Endodermal cell (in vitro differentiated cells): ENCODE measurements at places on chromosomes 1 and 21. TPM values are rescaled to one million over a fixed set of nuclear protein-coding genes. Genes with fewer than 3 reads are reported as not detected.

The SIM2 gene
- total RNA-seq: 0.12 TPM in 1 of 3 replicates, not detected in the others

- H3K27me3 ChIP-seq: no peaks in the 10 kb centered on the region
- H3K4me3 ChIP-seq: no peak overlapping the region
- H3K27ac ChIP-seq: no peak overlapping the region
- DNase-seq: no peak
- H3K36me3 ChIP-seq: peaks cover 22% of the 10 kb centered on the region
These were observed 32.2 kb downstream of the QSOX1 start for GRCh38 chr1:180186831-180187230.

The IGSF21 gene
- 1.7 to 3.9 TPM (median 2.7 TPM) in 3 replicates for total RNA-seq

- H3K4me3 ChIP-seq: no peak overlapping the region
- peaks cover 95% of the 10 kb centered on the region for H3K36me3 ChIP-seq
- DNase-seq: no peak
- no peaks in the 10 kb centered on the region for H3K27me3 ChIP-seq
- no peaks in the 10 kb centered on the region for H3K4me1 ChIP-seq
- no peak overlapping the region for H3K27ac ChIP-seq
These were observed 35.0 kb downstream of the PARP1 start for GRCh38 chr1:226372885-226373284.

The PLEKHA6 gene
- 36.2 and 37.0 TPM in 2 replicates for total RNA-seq

DNA sequence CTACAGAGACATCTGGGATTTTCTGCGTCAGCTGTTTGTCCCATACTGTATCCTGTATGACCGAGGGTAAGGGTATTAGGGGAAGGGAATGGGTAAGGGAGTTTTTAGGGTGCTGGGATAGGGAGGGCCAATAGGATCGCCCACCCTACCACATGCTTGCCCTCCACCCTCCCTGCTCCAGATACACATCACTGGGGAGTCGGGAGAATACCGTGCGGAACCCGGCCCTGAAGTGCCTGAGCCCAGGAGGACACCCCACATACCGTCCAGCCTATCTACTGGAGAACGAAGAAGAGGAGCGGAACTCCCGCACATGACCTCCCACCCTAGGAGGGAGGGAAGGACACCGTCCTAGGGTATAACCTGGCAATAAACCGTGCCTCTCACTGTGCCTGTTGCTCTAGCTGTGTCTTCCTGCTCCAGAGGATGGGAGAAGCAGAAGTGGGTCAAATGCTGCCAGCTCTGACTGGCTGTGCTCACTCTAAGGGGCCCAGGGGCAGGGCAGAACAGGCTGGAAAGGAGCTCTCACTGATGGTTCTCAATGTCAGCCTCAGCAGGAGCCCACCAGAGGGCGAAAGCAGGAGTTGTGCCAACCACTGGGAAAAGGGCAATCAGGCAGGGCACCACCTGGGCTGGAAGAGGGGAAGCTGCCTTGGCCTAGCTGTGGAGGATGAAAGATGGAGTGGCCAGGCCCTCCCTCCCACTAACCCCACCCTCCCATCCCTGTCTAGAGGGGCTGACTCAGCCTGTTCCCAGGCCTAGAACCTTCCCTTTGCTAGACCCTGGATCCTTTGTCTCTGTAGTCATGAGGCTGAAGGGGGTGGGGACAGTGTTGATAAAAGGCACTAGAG lies 440 bp upstream of the LENEP start:
- peak; percentile 73 for DNase-seq
- peaks cover 25% of the 10 kb centered on the region for H3K36me3 ChIP-seq
- H3K27me3 ChIP-seq: no peaks in the 10 kb centered on the region
- no peaks in the 10 kb centered on the region for H3K4me1 ChIP-seq
- peak overlapping the region; percentile 18 for H3K27ac ChIP-seq

DNA sequence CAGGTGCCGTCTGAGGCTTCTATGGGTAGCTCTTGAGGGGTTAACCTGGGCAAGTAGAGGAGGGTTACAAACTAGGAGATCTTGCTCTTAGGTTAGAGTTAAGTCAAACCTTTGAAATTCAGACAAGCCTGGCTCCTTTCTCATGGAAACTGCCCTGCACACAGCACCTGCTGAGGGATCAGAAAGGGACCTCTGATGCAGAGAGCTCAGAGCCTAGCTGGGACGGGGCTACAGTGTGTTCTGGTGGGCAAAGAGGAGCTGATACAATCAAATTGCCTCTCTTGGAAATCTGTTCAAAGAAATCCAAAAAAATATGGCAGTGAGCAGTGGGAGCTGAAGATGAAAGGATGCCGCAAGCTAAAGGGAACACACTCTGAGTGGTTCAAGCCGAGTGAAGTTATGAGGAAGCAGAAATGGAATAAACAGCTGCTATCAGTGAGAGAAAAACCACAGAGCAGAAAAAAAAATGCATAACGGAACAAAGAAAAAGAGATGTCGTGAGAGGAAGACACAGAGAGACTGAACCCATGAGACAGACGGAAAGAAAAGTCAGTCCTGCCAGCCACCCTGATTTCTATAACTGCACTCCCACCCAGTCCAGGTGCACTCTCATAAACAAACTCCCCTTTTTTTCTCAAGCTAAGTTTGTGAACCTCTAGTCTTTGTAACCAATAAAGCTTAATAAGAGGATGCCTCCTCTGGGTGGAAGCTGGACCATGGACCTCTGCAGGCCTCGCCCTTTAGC lies 26.6 kb downstream of the PAFAH2 start:
- H3K4me3 ChIP-seq: no peak overlapping the region
- H3K4me1 ChIP-seq: peaks cover 6% of the 10 kb centered on the region
- no peaks in the 10 kb centered on the region for H3K27me3 ChIP-seq
- H3K36me3 ChIP-seq: peaks cover 33% of the 10 kb centered on the region
- no peak for DNase-seq
- H3K27ac ChIP-seq: no peak overlapping the region

DNA sequence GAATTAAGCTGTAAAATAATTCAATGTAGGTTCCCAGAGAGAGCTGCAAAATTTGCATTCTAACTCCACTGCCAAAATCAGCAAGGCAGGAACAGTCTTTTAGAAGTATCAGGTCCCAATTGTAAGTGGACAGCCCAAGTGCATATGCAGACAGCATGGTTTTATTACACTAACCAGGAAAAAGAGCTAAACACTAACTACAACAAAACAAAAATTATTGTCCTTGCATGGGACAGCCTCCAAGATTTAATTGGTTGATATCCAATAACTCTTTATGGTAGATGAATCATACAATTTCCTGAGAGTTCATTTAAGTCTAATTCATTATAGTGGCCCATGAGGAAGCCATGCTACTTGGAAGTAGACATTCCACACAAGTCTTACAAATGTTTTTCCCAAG lies 154.3 kb upstream of the ZNF648 start:
- no peak overlapping the region for H3K4me3 ChIP-seq
- H3K36me3 ChIP-seq: no peaks in the 10 kb centered on the region
- no peak overlapping the region for H3K27ac ChIP-seq
- no peaks in the 10 kb centered on the region for H3K27me3 ChIP-seq
- no peak for DNase-seq
- H3K4me1 ChIP-seq: no peaks in the 10 kb centered on the region

DNA sequence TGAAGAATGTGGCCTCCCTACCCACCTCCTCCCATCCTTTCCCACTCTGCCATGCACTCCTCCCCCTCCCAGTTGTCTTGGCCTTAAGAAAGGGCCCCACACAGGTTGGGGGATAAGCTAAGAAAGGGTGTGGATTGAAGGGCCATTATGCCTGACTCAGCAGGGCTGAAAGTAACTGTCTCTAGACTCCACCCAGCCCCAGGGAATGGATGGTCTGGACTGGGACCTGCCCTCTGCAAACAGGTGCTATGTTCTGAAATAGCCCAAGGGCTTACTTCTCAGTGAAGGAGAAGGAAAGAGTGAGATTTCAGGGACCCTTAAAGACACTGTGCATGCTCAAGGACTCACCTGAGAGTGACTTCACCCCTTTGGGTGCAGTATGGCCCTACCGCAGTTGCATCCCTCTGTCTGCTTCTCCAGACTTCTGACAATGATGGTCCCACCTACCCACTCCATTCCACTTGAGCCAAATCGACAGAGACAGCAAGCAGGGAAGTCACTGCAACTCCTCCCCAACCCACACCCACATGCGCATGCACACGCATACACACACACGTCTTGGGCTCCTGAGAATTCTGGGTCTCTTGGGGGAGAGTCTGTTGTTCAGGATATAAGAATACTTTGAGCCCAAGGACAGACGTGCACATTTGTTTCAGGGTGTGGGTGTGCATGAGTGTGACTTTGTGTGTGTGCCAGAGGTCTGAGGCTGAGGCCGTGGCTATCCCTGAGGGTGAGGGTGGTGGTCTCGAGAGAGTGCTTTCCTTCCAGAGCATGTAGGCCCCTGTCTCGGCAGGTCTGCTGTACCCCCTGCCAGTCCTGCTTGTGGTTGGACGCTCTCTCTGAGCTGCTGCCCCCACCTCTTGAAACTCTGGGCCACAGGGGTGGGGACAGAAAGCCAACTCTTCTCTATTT lies 231.9 kb downstream of the PTPRU start:
- no peak overlapping the region for H3K27ac ChIP-seq
- DNase-seq: peak; percentile 16
- H3K4me1 ChIP-seq: peaks cover 16% of the 10 kb centered on the region
- no peaks in the 10 kb centered on the region for H3K36me3 ChIP-seq
- no peak overlapping the region for H3K4me3 ChIP-seq

The RASAL2 gene
- total RNA-seq: 15.3 to 23.9 TPM (median 22.1 TPM) in 3 replicates
